ENCODE measurements at places on chromosomes 1 and 21.

DNA sequence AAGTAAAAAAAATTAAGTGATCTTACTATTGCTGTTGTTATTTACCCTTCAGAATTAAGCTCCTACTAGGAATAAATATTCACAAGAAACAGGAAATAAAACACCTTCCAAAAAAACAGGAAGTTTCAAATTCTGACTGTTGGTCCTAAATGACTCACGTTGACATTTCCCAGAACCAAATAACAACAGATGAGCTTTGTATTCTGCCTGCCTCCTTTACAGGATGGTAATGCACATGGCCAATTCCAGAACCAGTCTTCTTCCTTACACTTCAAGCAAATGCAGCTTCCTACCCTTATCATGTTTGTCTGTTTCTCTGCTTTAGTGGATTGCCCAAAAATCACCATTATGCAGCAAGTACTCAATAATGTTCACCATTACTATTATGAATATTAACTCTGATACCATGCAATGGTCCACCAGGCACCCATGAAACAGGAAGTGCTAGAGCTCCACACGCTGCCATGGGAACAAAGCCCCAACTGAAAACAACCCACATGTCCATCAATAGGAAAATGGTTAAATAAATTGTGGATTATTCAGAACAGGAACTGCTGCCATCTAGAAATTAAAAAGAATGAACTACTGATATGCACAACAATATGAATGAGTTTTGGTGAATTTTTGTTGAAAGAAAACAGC, 8.9 kb downstream of the CASP9 start:
- DNase-seq = no peak

- DNase-seq = peak; percentile 63
Observed at GRCh38 chr1:107291987-107292386, 151.1 kb downstream of the NTNG1 start.

GRCh38 chr1:204984499-204984898, 58.5 kb upstream of the CNTN2 start:
- peak; percentile 76 for DNase-seq

- DNase-seq = no peak
Observed at GRCh38 chr1:37143800-37144199, 109.5 kb upstream of the GRIK3 start.

DNA sequence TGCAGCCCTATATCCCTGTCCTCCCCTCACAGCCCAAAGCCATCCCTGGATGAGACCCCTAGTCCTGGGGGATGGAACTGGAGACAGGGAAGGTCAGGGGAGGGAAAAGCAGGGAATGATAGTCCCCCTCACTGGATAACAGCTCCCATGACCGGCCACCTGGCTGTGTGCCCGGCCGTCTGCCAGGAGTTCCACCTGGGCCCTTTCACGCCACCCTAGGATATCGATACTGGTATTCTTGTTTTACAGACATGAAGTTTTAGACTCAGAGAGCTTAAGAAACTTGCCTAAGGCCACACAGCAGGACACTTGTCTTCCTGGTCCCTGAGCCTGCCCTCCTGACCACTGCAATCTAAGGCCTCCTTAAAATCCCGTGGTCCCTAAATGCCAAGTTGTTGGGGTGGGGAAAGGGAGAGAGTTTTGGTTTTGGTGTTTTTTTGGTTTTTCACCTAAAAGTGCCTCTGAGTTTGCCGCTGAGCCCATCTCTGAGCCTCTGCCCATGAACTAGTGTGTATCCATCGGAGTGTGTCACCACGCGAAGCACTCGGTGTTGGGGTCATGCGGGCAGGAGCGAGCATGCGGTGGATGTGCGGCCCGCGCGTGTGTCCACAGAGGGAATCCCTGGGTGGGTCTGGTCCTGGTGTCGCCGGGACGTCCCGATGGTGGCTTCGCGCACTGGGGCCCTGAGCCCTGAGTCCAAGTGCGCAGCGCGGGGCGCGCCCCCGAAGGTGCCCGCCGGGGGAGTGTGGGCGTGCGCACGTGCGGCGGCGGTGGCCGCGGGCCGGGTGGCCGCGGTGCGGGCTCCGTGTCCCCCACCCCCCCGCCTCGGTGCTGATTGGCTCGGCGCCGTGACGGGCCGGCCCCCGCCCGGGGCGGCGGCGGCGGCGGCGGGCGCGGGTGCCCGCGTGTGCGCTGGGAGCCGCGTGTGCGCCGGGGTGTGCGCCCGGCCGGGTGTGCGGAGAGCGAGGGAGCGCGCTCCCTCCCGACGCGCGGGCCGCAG, at the start of gene EPHA8:
Gene EPHA8, plus strand, starts transcription at position 906 of the 1,000 bp plus-strand sequence. CDS start 147 bp downstream, outside the sequence.
- DNase-seq = no peak

DNA sequence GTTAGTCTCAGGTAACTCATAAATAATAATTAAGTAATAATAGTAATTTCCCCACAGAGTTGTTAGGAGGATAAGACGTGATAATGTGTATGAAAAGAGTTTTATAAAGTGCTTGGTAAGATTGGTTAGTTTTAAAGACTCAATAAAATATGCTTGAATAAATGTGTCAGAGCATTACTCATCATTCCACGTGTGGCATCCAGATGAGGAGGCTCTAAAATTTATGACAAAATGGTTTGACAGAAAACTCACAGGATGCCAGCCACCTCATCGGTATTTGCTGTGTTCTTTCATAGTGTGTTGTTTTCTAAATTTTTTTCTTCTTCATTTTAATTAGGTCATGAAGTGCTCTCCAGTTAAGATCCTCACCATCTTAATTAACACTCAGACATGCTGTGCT, 19.1 kb upstream of the SPAG17 start:
- no peak for DNase-seq

DNA sequence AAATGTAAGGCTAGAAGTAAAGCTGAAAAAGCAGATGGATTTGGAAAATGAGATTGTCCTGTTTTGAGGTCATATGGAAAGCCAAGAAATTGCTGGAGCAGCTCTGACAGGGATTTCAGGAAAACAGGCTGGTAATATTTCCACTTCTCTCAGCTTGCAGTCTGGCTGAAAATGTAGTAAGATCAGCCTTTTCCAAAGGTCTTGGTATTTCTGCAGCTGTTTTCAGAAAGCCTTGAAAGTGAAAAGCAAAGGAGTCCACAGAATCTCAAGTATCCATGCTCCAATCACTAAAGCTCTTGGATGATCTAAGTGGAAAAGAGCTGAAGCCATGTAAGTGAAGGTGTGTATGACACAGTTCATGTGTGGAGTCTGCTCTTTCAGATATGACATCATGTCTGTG, 41.6 kb upstream of the APOBEC4 start:
- DNase-seq = no peak

DNA sequence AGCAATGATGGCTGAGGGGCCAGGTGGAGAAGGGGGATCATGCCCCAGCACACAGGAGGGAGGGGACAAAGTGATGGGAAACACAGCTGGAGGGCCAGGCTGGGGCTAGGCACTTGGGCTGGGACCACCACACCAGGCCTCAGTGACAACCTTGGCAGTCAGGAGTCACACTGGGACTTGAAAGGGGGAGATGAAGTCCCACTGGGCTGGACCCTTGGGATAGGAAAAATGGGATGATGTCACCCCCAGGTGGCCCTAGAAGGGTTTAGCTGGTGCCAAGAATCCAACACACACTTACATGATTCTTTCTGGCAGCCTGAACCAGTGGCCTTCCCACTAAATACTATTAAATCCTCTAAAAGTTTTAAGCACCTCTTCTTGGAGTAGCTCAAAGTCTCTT, 17.1 kb downstream of the ZBTB17 start:
- no peak for DNase-seq

DNA sequence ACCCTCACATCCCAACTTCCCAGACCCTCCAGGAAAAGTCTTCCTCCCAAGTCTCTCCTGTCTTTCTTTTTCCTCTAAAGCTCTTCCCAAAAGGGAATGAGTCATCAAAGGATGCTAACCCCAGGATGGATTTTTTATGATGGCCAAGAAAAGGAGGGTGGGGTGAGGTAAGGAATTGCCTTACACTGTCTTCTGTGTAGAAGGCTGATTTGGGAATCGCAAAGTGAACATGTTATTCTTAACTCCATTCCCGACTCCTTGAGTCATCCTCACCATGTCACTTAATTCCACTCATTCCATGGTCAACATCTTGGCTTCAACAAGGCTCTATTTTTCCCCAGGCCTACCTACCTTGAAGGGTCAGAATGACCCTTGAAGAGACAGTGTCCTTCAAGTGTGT, 44.0 kb downstream of the TBX15 start:
- no peak for DNase-seq

- no peak for DNase-seq
Observed at GRCh38 chr21:21688889-21689288, 690.7 kb downstream of the NCAM2 start.

- no peak for DNase-seq
Observed at GRCh38 chr1:29290414-29290985, 54.2 kb downstream of the PTPRU start.

DNA sequence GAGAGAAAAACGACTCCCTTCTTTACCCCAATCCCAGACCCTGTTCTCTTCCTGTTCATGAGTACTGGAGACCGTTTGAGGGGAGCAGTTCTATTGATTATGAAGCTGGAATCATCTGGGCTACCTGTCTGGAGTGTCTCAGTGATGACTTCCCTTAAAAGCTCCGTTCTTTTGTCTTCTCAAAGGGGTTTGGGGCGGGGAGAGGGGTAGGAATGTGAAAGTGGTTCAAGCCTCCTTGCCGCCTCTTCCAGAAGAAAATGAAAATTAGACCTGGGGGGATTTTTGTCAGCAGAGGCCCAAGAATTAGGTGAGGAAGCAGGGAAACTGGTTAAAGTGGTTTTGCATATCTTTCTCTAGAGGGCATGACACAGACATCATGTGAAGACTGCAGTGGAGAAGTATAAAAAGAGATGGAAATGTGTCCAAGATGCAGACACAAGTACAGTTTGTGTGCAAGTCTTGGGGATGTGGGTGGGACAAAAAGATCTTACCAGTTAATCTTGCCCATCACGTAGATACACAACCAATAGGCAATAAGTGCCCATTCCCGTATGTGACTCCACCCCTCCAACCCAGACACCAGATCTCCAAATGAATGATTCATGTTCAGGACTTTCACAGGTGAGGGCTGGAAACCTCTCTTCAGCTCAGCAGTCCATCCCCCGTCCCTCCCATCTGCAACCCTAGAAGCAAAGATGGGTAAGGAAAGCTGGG, 470 bp upstream of the MTMR11 start:
- no peak for DNase-seq

- no peak for DNase-seq
Observed at GRCh38 chr1:22978299-22978698, 5.6 kb upstream of the LACTBL1 start.

GRCh38 chr21:41597227-41597626, 89.3 kb upstream of the TMPRSS2 start:
- no peak for DNase-seq

DNA sequence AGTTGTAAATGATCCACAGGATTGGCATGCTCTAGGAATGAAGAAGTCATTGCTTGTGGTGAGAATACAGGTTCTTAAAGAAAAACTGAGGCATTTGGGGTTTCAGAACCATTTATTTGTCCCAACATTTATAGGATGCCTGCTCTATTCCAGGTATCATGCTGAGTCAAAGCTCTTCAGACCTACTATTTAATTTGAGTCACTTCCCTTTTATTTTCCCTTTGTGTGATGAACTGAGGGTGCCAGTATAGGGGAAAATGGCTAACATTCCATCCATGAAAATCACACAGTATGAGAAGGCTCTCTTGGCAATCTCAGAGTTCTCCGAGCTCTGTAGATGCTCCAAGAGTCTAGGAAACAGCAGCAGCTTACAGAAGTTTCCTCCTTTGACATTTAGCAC, 110.4 kb downstream of the RNF220 start:
- no peak for DNase-seq
